ENCODE measurements at places on chromosomes 4 and X.

DNA sequence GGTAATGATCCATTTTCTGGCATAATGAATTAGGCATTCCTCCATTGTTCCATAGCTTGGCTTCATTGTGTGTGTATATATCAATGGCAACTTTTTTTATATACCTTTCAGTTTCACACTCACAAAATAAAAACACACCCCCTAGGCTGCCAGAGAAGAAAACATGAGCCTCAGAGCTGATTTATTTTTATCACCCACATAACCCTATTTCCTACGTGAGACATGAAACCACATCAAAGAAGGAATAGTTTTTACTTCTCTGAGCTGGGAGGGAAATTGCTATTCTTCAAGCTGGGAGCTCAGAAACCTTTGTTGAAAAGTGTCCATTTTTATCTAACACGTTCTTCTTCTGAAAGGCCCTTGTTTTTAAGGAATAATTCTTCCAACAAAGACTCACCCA, 126.7 kb upstream of the RAI2 start:
- DNase-seq = no peak

DNA sequence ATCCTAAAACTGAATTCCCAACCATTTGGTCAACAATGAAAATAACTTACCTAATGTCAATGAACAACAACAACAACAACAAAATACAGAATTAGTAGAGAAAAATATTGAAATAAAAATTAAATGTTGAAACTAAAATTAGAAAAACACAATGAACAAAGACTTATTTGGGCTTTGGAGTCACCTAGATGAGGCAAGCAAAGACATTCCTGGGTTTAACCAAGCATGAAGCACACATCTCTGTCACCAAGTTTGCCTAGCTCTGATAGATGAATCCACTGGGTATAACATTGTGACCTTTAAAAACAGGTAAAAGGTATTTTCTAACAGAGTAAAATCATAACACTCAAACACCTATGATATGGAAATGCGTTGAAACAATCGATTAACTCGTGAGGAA, 13.2 kb upstream of the SYTL5 start:
- DNase-seq = no peak

DNA sequence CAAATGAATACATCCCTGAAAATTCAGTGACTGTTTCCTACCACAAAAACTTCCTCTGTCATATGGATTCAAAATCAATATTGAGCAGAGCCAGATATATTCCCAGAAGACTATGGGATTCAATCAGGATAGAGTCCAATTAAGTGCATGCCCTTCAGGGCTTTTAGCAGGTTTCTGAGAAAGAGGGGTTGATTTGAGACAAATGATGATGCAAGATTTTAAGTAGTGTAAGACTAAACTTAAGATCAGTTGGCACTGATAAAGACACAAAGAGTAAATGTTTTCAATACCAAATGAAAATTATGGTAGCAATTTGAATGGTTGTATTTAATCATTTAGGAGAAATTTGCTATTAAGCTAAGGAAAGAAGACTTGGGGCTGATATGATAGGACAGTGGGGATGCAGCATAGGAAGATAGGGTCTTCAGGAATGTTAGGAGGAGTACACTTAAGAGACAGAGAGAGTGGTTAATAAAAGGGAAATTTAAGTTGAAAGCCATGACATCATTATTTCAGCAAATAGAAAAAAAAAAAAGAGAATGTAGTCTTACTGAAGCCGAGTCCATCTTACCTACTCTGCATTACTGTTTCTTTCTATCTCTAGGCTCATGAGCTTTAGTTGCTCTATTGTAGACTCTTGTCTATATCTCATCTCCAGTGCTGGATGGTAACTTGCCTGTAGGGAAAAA, 32.0 kb upstream of the XK start:
- no peak for DNase-seq

DNA sequence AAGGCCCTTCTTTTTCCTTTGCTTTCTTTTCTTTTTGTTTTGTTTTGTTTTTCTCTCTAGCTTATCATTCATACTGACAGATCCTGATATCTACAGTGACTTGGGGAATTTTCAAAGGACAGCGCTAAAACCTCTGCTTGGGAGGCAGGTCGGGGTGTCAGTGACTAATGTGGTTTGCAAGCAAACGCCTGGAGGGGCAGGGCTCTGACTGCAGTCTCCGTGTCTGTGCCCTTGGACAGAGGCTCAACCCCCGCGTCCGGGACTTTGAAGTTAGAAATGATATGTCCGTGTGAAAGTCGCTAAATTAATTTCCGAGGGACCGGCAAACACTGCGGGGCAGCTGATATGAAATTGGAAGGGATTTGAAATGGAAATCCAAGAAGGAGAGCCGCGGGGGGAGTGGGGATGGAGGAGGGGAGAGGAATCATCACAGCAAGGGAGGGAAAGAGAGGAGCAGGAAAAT, 312.4 kb downstream of the DHRSX start:
- no peak for DNase-seq

DNA sequence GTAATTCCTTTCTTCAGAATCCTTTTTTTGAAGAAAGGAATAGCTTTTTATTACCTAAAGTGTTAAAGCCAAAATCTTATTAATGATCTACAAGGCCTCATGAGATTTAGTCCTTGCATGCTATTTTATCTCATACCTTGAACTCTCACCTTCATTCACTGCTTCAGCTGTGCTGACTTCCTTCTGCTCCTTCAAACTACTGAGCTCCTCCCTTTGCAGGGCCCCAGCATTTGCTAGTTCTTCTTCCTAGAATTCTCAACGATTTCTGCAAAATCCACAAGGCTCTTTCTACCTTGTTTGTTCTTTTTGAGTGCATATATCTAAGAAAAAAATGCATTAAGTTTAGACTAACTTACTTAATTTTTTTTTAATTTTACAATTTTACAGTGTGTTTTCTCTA, 619.5 kb downstream of the EPHA5 start:
- DNase-seq = no peak

GRCh38 chr4:54581807-54582206, 76.0 kb upstream of the KIT start:
- DNase-seq = no peak

DNA sequence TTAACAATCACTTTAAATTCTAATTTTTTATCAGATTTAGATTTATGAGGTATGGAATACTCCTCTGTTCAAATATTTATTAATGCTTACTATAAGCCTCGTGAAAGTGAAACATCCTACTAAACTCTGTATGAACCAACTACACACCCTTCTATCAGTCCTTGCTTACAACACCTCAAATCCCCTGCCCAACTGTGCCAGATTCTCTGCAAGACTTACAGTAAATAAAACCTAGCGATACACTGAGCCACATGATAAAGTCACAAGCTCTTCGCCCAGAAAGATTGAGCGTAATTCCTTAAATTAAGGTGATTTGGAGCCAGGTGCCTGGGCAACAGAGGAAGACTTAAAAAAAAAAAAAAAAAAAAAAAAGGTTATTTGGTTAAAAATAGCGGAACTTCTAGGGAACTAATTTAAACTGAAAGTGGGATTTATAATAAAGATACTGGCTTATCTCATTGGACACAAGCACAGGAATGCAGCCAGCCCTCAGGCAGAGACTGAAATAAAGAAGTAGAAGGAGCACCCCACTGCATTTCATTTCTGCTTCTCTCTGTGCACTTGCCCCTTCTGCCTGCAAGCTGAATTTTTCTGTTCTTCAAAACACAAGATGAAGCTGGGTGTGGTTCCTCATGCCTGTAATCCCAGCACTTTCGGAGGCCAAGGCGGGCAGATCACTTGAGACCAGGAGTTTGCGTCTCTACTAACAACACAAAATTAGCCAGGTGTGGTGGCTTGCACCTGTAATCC, 17.5 kb upstream of the C4orf36 start:
- DNase-seq = no peak

GRCh38 chr4:109723110-109723509, 6.8 kb downstream of the PLA2G12A start:
- DNase-seq = no peak

GRCh38 chr4:73419106-73420038, 15.3 kb downstream of the ALB start:
- no peak for DNase-seq

DNA sequence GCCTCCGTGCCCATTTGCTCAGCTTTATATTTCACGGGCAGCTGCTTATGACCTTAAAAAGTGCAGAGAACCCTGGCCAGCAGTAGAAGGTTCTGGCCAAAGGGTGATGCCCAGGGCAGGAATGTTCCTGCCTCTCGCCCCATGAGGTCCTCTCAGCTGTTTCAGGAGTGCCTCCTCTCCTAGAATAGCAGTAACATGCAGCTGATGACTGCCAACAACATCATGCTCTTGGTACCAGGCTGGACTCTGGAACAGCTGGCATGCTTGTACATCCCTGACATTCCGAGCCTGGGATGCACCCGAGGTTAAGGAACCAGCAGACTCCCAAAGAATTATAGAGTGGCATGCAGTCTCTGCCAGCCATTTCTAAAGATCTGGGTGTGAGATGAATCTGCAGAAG, 11.7 kb upstream of the TENM3 start:
- DNase-seq = no peak

- DNase-seq = peak; percentile 9
Observed at GRCh38 chrX:68443155-68443868, 10.0 kb upstream of the OPHN1 start.

DNA sequence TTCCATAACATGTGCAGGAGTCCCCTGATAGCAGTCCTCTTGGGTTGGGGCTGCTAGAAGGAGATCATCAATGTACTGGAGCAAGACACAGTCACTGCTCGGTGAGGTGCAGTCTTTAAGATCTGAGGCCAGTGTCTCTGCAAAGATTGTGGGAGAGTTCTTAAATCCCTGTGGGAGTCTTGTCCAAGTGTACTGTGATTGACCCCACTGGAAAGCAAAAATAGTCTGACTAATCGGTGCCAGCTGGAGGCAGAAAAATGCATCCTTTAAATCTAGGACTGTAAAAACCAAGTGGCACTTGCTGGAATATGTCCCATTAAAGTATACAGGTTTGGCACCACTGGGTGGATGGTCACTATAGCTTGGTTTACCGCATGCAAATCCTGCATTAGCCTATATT, 31.1 kb downstream of the SULT1E1 start:
- no peak for DNase-seq

DNA sequence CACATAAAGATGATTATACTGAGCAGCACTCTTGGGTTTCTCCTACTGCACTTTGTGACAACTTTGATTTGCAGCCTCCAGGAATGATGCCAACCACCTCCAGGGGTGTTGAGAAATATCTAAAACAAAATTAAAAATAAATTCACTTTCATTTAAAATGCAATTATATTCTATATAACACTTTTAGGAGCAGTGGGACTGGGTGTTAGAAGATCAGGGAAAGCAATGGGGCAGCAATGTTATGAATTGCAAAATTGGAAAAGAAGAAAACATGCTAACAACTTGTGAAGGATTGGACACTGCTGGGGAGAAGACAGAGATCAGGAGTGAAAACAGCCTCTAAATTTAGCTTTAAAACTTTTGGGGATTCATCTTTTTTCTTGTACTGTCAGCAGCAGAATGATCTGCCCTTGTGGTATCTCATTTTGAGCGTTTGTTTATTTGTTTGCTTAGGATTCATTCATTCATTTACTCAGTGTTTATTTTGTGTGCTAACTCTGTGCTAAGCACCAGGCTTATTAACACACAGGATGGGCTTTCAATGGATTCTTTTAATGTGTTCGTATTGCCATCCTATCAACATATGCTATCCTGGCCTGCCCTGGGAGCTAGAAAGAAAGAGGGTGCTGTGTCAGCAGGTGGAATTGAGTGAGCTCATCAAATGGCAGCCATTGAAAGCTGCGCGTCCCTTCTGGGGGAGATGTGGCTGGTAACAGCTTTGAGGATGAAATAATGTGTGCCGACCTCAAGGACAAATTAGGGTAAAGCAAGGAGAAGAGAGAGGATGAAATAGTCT, 96.5 kb downstream of the FRMPD4 start:
- no peak for DNase-seq

DNA sequence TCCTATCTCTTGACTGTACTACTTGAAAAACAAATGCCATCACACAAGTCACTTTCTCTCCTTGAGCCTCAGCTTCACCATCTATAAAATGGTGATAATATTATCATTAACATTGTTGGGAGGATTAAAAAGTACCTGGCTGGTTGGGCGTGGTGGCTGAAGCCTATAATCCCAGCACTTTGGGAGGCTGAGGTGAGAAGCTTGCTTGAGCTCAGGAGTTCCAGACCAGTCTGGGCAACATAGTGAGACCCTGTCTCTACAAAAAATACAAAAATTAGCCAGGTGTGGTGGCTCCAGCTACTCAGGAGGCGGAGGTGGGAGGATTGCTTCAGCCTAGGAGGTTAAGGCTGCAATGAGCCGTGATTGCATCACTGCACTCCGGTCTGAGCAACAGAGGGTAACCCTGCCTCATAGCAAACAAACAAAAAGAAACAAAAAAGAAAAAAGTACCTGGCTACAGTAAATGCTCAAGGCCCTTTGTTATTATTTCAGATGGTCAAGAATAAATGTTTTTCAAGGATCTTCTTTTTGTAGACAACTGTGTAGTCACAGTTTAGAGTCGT, 120.3 kb downstream of the CHRNA9 start:
- no peak for DNase-seq

DNA sequence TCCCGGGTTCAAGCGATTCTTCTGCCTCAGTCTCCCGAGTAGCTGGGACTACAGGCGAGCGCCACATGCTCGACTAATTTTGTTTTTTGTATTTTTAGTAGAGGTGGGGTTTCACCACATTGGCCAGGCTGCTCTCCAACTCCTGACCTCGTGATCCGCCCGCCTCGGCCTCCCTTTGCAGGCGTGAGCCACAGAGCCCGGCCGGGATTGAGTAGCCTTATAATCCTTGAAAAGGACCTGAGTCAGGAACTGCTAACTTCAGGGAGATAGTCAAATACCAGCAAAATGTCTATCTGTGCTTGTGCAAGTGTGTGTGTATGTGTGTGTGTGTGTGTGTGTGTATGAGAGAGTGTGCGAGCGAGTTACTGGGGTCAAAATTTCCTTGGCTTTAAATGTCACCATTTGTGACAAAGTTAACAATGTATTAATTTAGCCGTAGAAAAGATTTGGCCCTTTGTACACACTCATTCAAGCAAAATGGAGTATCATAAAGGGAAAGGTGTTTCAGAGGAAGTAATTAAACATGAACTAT, 1.8 kb upstream of the KDM6A start:
- DNase-seq = no peak

DNA sequence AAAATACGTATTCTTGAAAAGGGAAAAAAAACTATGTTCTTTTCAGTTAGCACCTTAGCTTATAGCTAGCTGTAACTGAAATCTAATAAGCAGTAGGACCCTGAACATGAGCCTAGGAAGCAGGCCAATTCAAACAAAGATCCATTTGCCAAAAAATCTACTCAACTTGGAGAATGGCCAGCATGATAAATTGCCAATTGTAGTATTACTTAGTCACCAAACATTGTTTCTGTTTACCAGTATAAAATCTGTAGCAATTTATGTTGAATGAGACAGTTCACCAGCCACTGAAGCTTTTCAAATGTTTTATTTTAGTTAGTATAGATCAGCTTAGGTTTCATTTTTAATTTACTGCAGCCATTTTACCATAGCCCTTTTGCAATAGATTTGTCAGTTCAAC, 323.6 kb upstream of the DIPK2B start:
- no peak for DNase-seq

- no peak for DNase-seq
Observed at GRCh38 chr4:113407409-113407808, 354.1 kb downstream of the CAMK2D start.

Data from activated naive CD4-positive, alpha-beta T cell treated with Interleukin-2 at 50 U/mL for 16 hours (primary cell).